HFFc6 (cell line): ENCODE measurements at places on chromosomes 2 and 18. TPM values are rescaled to one million over a fixed set of nuclear protein-coding genes. Genes with fewer than 3 reads are reported as not detected.

DNA sequence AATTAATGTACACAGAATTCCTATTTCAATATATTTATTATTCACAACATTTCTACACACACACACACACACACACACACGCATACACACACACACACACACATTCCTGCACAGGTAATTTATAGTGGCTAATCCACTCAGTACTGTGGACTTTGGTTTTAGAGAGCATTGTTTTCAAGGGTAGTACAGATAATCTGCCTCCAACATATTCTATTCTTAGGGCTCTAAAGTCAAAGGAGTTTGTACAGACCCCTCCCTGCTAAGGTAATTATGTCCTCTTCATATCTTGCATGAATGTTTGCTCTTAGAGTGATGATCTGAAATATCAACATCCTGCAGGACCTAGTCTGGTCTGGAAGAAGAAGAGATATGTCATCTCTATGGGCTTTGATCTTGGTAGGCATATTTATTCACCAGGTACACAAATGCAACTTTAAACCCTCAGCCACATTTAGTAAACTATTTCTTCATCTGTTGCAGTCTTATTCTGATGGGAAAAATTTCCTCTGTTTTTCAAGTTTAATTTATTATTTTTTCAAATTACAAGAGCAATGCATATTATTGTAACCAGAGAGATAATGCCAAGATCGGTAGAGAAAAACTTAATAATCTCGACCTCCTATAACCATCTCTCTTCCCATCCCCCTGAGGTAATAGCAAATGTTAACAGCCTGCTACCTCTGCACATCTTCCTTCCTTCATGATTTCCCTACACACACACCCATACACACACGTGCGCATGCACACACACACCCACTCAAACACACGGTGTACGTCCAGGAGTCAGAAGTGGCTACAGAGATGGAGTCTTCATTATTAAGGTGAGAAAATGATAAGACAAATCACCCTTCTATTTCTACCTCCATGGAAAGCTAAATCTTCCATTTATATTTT is 18.3 kb upstream of the POLE4 start:
- H3K27ac ChIP-seq: no peak overlapping the region
- no peak for DNase-seq
- peaks cover 39% of the 10 kb centered on the region for H3K4me1 ChIP-seq
- H3K36me3 ChIP-seq: peaks cover 7% of the 10 kb centered on the region; the same call in 1 of the 2 replicates
- no peaks in the 10 kb centered on the region for H3K27me3 ChIP-seq

DNA sequence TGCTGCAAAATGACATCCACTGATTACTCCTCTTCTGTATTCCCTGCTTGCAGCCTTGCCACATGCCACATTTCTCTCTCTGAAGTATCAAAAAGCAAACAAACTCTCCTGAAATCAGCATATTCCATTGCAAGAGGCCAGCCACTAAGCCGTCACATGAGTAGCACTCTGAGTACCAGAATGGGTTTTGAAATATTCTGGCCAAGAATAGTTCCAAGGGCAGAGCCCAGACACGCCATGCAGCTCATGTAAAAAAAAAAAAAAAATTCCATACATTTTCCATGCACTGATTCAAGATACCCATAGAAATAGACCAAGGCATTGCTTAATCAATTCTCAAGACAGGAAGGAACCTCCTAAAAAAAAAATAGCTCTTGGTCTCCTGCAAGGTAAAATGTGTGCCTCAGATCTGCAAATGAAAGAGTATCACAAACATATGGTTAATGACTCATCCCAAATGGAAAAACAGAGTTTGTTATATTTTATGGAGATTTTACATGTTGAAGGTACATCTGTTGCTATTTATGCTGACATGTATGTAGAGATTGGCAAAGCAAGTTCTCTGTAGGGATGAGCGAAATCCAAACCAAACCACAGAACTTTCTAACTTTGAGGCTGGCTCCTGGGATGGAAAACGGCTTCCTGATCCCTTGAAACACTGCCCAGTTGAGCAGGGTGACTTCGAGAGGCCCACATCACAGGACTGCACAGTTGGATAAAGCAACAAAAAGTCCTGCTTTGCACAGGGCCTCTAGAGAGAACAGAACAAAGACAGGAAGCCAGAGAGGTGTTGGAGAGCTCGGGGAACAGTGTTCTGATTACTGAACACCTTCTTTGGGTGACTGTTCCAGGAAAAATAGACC is 346.2 kb downstream of the ZNF521 start:
- peaks cover 2% of the 10 kb centered on the region for H3K27me3 ChIP-seq
- no peak overlapping the region for H3K27ac ChIP-seq
- no peak overlapping the region for H3K4me3 ChIP-seq
- no peaks in the 10 kb centered on the region; the same call in 1 of the 2 replicates for H3K36me3 ChIP-seq

DNA sequence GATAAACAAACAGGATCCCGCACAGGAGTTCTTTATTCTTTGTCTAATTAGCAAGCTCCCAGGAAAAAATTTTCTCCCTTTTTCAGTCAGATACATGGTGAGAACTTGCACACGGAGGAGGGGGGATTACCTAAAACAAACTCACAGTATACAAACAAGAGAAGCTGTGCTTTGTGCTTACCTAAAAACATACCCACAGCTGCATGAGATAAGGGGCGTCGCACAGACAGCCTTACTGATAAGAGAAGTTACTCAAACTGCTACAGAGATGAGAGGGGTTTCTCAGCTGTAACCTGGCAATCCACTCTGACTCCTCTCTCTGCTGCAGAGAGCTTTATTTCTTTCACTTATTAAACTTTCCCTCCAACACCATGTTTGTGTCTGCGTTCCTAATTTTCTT is 32.9 kb upstream of the ST3GAL5 start:
- no peak overlapping the region for H3K27ac ChIP-seq
- peaks cover 2% of the 10 kb centered on the region; the same call in 1 of the 2 replicates for H3K27me3 ChIP-seq
- H3K4me3 ChIP-seq: 0 out of 2 replicates have a peak overlapping the region, but pooled peaks have one; percentile 15
- H3K36me3 ChIP-seq: no peaks in the 10 kb centered on the region
- peaks cover 42% of the 10 kb centered on the region for H3K4me1 ChIP-seq

- no peak overlapping the region for H3K27ac ChIP-seq
Measured at GRCh38 chr2:200733713-200734198, 78.0 kb upstream of the BZW1 start.

GRCh38 chr2:153963256-153963655 is 91.5 kb downstream of the GALNT13 start:
- no peaks in the 10 kb centered on the region for H3K4me1 ChIP-seq
- DNase-seq: no peak
- H3K27ac ChIP-seq: no peak overlapping the region

- DNase-seq: no peak
- no peak overlapping the region for H3K27ac ChIP-seq
- no peaks in the 10 kb centered on the region; the same call in 1 of the 2 replicates for H3K4me1 ChIP-seq
- peaks cover 3% of the 10 kb centered on the region for H3K27me3 ChIP-seq
Measured at GRCh38 chr2:233480490-233481202, 85.9 kb downstream of the USP40 start.

DNA sequence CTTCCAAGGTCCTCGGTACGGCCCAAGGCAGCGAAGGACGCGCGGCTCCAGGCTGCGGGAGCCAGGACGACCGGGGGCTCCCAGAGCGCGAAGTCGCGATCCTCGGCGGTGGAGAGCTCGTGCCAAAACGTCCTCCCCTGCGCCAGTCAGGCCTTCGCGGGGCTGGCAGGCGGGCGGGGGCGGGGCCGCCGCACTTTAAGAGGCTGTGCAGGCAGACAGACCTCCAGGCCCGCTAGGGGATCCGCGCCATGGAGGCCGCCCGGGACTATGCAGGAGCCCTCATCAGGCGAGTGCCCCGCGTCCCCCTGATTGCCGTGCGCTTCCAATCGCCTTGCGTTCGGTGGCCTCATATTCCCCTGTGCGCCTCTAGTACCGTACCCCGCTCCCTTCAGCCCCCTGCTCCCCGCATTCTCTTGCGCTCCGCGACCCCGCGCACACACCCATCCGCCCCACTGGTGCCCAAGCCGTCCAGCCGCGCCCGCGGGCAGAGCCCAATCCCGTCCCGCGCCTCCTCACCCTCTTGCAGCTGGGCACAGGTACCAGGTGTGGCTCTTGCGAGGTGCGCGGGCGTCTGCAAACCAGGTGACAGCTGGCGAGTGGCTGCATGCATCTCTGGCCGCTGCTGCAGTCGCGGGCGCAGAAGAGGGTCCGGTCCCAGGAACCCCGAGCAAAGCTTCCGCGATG is at the start of gene CIDEA:
Gene CIDEA, plus strand, starts transcription at position 226 of the 684 bp plus-strand sequence. Its CDS starts 23 bp downstream, at position 249.
- H3K27ac ChIP-seq: no peak within 1 kb of the TSS
- H3K27me3 ChIP-seq: peaks cover 44% of the 10 kb centered on the region
- DNase-seq: no peak
- H3K4me3 ChIP-seq: no peak within 1 kb of the TSS
- H3K36me3 ChIP-seq: no peaks in the 10 kb centered on the region

GRCh38 chr2:56287508-56287907 is 103.7 kb downstream of the CCDC85A start:
- no peaks in the 10 kb centered on the region for H3K27me3 ChIP-seq
- H3K4me1 ChIP-seq: peaks cover 86% of the 10 kb centered on the region
- DNase-seq: no peak
- peak overlapping the region; percentile 91 for H3K27ac ChIP-seq
- H3K36me3 ChIP-seq: peaks cover 9% of the 10 kb centered on the region
- peak overlapping the region; percentile 60 for H3K4me3 ChIP-seq

DNA sequence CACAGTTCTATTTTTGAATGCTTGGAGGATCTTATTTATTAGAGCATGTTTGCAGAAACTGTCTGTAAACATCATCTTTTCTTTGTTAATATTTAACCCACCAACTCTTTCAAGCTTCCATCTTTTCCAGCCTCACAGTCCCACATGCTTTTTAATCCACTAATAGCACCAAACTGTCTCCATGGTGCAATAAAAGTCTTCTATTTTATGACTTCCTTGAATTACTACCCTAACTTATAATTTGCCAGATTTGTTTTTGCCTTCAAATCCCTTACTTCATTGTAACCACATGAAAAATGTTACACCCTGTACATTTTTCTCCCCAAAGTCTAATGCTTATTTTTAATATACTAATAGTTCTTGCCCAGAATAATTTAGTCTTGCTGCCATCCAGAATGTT is 792.6 kb downstream of the PLCL1 start:
- DNase-seq: no peak
- H3K4me1 ChIP-seq: no peaks in the 10 kb centered on the region
- H3K27me3 ChIP-seq: no peaks in the 10 kb centered on the region
- no peak overlapping the region for H3K4me3 ChIP-seq
- H3K27ac ChIP-seq: no peak overlapping the region

DNA sequence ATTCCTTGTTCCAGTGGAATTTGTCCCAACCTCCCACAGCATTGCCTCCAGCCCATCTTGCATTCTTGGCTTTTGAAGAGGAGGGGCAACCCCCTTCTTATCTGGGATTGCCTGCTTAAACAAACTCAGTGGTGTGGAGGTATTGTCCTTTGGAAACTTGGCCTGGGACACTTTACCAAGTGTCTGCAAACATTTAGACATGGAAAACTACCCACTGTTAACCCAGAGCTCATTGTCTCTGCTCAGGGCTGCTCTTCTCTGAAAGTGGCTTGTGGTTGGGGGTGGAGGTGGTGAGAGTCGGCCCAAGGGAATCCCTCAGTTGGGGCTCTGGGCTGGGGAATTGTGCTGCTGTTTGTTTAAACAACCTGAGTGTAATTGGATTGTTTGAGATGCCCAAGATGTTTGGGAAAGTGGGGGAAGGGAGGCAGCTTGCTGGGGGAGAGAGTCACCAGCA is 178.3 kb upstream of the GATA6 start:
- no peak for DNase-seq
- no peaks in the 10 kb centered on the region for H3K4me1 ChIP-seq
- no peaks in the 10 kb centered on the region for H3K36me3 ChIP-seq
- no peak overlapping the region for H3K4me3 ChIP-seq

DNA sequence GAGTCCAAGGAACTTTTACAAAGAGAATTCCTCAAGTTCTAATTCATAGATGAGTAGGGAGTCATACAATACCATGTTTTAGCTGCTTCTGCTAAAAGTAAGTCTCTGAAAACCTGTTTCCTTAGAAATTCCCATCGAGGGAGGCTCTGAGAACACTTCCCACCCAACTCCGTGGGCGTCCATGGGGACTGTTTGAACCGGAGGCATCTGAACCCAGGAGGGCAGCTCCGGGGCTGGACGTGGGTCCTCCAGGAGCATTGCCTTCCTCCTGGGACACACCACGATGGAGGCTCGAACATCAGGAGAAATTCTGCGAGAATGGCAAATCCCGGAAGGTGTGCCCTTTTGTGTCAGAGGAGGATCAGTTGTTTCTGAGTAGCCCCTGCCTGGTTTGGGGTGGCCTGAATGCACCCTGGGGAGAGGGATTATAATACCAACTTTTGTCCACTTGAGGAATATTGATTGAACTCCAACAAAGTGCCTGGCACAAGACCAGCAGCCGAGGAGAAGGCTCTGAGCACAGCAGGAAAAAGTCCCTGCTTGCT is 327.5 kb upstream of the SALL3 start:
- no peak overlapping the region for H3K27ac ChIP-seq
- H3K4me1 ChIP-seq: no peaks in the 10 kb centered on the region
- DNase-seq: no peak
- H3K4me3 ChIP-seq: no peak overlapping the region

- H3K4me3 ChIP-seq: no peak overlapping the region
- no peak for DNase-seq
- peaks cover 26% of the 10 kb centered on the region for H3K4me1 ChIP-seq
- no peaks in the 10 kb centered on the region for H3K36me3 ChIP-seq
- no peak overlapping the region for H3K27ac ChIP-seq
- H3K27me3 ChIP-seq: peaks cover under 1% of the 10 kb centered on the region
Measured at GRCh38 chr2:190635781-190636180, 13.1 kb upstream of the NAB1 start.

SCN3A gene
- 2.0 TPM in 1 of 2 replicates, not detected in the other for total RNA-seq

ELOA2 gene
- total RNA-seq: not detected in 3 replicates

FHOD3 gene
- total RNA-seq: 32.8 to 61.6 TPM (median 43.1 TPM) in 3 replicates

DNAJC5G gene
- total RNA-seq: not detected in 3 replicates
